ENCODE measurements at places on chromosomes 13 and 19.
A peak's percentile ranks its signal among the peaks of the same experiment; 100 is the strongest.

DNA sequence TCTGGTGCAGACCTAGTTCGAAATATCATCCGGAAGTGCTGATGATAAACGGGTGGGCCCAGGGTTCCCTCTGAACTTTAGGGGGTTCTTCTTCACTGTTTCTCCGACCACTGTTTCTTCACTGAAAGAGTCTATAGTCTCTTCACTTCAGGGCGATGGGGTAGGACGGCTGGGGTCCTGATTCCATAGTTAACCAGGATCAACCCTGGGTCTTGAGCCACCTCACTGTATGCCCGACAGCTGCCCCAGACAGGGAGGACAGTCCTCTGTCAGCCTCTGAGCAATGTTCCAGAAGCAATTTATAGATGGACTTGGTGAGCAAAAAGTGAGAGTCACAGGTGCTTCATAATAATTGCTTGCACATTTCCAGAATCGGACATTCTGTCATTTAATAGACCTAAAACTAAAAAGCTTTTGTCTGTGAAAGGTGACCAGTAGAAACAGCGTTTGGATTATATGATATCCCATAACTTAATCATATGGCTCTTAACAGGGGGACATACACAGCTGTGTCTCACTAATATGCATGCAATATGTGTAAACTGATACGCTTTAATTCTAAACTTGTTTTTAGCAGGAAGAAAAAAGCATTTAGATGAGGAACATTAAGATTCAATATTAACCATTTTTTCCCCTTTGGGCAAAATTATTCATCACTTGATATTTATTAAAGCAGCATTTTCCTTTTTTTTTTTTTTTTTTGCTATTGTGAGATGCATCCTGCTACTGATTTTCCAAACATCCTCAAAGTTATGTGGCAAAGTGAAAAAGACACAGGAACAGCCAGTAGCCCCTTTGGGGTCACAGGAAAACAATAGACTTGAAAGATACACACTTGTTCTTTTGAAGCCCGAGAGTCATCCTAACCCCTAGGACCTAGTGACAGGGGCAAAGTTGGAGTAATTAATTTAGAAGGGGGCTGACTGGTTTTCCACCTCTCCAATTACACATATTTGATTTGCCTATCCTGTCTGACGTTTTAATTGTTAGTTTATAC is 277.0 kb downstream of the ZNF536 start:
- no peak for DNase-seq

- DNase-seq: no peak
Measured at GRCh38 chr13:71880753-71881541, 13.9 kb upstream of the DACH1 start.

GRCh38 chr13:109199280-109199679 is 569.9 kb downstream of the MYO16 start:
- DNase-seq: no peak

DNA sequence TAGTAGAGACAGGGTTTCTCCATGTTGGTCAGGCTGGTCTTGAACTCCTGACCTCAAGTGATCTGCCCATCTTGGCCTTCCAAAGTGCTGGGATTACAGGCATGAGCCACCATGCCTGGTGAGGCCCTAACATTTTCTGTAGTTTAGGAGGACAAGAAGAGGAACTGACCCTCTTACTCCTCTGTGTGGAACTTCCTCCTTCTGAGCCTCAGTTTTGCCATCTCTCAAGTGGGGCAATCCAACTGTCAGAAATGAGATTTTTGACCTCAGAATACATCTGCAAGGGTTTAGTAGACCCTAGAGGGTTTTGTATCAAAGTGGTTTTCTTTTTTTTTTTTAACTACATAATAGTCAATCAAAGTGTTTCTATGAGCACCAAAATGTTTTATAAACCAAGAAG is 2.4 kb downstream of the DKKL1 start:
- DNase-seq: no peak

DNA sequence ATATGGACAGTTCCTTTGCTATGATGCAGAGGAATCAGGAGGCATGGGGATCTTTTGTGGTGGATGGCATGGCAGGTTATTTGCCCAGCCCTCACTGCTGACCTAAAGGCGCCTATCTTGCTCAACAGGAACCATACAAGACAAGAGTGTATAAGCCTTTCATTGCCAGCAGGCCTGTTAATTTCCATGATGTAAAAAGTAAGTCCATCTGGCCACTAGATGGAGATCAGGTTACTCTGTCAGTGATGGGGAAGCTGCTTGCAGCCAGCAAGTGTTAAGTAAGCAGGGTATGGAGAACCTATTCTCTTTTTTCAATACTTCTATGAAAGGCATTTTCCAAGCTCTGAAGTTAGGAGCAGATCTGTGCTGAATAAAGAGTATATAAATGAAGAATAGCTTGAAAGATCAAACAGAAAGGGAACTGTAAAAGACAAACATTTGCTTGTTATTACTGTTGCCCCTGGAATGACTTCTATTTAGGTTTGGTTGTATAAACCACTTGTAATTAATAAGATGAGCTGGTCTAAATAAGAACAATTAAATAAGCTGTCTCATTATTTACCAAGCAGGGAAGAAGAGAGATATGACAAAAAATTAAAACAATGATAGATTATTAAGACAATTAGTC is 210.9 kb downstream of the RGCC start:
- peak; percentile 92 for DNase-seq

GRCh38 chr19:18390065-18390907 is 4.3 kb downstream of the GDF15 start:
- no peak for DNase-seq

- no peak for DNase-seq
Measured at GRCh38 chr13:29624997-29625396, 29.5 kb upstream of the SLC7A1 start.

DNA sequence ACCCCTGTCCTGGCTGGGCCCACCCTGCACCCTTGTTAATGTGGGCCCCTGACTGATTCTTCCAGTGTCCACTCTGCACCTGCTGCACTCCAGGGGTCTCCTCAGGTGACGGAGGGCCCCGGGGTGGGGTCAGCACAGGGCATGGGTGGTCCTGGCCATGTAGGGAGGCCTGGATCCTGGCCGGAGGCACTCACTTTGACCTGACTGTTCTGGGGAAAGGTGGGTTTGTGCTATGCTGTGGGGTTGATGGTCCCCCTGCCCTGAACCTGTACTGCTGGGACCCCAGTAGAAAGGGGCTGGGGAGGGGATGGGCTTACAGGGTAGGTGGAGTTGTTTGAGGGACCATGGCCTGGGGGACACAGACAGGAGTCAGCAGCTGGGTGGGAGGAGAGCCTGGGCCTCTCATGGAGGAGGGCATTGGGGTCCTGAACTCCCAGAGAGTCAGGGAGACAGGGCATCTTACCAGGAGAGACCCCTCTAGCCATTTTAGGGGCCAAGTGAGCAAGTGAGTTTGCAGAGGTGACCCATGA is 25.8 kb upstream of the CEACAM1 start:
- DNase-seq: no peak

- no peak for DNase-seq
Measured at GRCh38 chr19:39297931-39298634, 1.9 kb downstream of the IFNL1 start.

GRCh38 chr19:913080-913748 is at the start of gene R3HDM4:
Gene R3HDM4, minus strand, starts transcription at chr19:913219. Its CDS starts 62 bp downstream, at chr19:913157.
- no peak for DNase-seq

DNA sequence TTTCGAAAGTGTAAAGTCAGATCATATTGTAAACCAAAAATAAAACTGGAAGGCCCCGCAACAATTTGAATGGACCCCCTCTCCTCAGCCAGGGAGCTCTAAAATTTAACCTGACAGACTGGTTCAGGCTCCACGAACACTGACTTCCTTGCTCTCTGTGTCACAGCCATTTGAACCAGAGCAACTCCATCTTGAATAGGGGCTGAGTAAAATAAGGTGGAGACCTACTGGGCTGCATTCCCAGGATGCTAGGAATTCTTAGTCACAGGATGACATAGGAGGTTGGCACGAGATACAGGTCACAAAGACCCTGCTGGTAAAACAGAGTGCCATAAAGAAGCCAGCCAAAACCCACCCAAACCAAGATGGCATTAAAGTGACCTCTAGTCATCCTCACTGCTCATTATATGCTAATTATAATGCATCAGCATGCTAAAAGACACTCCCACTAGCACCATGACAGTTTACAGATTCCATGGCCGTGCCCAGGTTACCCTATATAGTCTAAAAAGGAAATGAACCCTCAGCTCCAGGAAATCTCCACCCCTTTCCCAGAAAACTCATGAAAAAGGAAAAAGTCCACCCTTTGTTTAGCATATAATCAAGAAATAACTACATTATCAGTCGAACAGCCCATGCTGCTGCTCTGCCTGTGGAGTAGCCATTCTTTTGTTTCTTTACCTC is 43.1 kb downstream of the RFXAP start:
- DNase-seq: peak; percentile 26

- no peak for DNase-seq
Measured at GRCh38 chr13:36382030-36382429, 35.8 kb upstream of the SPART start.

DNA sequence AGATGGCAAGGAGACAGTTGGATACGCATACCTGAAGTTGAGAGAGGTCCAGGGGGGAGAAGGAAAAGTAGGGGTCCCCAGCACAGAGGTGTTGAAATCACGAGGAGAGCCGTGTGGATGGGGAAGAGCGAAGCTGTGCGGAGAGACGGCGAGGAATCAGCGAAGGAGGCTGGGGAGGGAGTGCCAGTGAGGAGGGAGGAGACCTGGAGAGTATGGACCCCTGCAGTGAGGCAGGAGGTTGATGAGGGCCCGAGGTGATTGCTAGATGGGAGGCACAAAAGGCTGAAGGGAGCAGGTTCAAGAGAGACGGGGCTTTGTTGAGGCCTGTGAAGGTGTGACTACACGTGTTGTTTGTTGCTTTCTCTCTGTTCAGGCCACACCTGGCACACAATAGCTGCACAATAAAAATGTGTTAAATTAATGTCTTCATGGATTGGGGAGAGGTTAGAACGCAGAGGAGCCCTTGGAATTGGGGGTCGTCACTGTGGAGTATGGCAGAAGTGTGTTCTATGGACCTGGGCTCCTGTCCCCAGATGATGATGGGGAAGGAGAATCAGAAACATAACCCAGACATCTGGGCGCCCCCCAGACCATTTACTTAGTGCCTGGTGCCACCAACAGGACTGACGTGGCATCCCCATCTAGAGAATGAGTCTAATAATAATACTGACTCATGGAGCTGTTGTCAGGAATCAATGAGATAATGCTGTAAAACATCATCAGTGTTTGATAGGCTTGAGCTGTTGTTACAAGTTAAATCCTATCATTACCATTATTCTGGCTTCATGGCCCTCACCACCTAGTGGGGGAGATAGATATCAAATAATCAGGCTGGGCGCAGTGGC is 137.5 kb downstream of the SIPA1L3 start:
- no peak for DNase-seq

GRCh38 chr13:71252184-71252704 is 614.8 kb downstream of the DACH1 start:
- DNase-seq: peak; percentile 1

DNA sequence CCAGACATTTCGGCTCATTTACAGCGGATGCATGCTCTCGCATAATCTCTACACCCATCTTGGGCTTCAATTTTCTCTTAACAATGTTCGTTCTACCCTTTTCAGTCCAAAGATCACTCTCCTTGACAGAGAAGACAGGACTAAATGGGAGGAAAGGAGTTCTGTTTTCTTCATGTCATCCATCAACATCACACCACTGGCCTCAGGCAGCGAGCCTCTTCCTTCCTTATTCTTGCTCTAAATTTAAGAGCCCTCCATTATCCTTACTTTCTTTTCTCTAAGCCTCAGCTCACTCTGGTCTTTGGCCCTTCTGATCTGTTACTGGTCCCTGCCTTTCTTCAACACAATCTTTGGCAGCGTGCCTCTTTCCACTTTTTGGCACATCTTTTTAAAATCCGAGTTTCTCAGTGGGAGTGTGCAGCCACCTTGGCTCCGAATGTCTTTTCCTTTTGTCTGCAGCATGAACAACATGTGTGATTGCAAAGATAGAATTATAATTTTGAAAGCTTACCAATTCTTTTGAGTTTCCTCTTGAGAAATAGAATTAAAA is 98.7 kb downstream of the FAM216B start:
- no peak for DNase-seq

GRCh38 chr13:107065036-107065435 is 497.1 kb upstream of the ARGLU1 start:
- DNase-seq: no peak

DNA sequence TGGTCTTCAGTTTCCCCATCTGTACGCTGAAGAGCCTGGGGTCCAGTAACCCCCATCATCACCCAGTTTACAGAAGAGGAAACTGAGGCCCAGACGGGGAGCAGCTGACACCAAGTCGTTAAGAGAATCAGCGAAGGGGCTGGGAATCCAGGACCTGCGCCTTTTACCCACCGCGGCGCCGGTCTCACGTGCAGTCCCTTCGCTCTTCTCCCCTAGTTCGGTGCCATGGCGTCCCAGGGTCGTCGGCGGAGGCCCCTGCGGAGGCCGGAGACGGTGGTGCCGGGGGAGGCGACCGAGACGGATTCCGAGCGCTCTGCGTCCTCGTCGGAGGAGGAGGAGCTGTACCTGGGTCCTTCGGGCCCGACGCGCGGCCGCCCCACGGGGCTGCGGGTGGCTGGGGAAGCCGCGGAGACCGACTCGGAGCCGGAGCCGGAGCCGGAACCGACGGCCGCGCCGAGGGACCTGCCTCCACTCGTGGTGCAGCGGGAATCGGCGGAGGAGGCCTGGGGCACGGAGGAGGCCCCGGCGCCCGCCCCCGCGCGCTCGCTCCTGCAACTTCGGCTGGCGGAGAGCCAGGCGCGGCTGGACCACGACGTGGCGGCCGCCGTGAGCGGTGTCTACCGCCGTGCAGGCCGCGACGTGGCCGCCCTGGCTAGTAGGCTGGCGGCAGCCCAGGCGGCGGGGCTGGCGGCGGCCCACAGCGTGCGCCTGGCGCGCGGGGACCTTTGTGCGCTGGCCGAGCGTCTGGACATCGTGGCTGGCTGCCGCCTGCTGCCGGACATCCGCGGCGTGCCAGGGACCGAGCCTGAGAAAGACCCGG is 698 bp downstream of the BLOC1S3 start:
- DNase-seq: no peak

DNA sequence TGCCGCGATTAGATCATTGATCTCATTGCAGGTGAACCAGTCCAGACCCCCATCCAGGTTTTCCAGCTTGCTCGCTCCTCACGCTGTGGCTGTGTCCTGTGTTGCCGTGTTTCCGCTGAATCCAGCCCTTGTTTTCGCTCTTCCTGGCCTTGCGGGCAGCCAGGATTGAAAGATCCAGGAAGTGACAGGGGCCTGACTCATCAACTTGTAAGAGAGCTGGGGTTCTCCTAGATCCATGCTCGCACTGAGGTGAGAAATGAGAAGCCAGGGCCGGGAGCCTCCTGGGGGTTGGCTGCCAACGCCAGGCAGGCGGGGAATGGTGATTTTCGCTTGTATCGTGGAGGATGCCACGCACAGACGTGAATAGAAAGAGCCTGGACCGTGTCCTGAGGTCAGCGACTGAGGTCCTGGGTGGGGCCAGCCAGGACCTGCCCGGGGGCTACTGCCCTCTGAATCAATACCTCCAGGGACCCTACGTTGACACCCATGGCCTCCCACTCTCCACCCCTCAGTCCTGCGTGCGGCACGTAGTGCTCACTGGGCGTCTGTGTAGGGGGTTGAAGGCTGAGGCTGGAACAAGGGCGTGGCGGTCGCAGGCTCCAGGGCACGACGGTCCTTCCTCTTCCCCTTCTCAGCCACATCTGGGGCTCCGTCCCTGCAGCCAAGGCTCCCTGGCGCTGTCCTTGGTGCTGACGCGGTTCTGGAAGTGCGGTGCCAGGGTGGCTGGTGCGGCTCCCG is 7.3 kb upstream of the PTPRH start:
- peak; percentile 95 for DNase-seq

GRCh38 chr19:4075373-4075772 is 8.7 kb upstream of the ZBTB7A start:
- DNase-seq: no peak

- no peak for DNase-seq
Measured at GRCh38 chr19:51292971-51293370, 18.5 kb upstream of the IGLON5 start.

- no peak for DNase-seq
Measured at GRCh38 chr13:62879071-62879470, 1463.4 kb upstream of the PCDH20 start.
